ENCODE measurements at places on chromosomes 7 and 10.

DNA sequence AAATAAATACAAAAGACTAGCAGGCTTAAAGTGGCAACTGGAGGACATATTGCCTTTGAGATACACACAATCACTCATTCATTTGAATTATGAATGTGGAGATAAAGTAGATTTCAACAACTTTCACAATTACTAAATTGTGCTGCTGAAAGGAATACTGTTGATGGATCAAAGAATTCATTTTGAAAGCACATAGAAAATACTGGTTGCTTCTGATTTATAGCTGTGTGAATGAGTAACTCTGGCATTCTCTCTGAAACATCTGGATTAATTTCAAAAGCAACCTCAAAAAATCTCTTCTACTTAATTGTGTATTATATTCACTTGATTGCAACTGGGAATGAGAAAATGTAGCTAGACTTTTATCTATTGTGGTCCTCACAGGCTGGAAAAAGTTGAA is 397.6 kb downstream of the THSD7A start:
- DNase-seq, result no peak

GRCh38 chr7:2982831-2983230 is 60.8 kb downstream of the CARD11 start:
- peak; percentile 32 for DNase-seq

DNA sequence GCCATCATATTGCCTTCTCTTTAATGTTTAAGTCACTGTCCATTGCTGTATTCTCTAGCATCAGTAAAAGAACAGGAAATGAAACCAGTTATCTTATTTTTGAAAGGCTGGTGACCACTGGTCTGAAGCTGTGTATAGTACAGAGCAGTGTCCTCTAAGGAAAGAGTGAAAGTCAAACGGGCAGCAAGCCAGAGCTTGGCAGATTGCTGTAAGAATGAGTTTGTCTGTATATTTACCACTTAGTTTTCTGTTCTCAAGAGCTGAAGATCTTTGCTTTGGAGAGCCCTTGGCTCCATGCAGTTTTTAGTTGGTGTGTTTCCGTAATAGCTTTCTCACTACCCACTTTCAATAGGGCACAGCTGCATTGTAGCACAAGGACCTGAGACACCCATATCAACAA is 31.9 kb downstream of the PCBD1 start:
- no peak for DNase-seq

GRCh38 chr7:37052705-37053104 is 328.4 kb upstream of the AOAH start:
- no peak for DNase-seq

DNA sequence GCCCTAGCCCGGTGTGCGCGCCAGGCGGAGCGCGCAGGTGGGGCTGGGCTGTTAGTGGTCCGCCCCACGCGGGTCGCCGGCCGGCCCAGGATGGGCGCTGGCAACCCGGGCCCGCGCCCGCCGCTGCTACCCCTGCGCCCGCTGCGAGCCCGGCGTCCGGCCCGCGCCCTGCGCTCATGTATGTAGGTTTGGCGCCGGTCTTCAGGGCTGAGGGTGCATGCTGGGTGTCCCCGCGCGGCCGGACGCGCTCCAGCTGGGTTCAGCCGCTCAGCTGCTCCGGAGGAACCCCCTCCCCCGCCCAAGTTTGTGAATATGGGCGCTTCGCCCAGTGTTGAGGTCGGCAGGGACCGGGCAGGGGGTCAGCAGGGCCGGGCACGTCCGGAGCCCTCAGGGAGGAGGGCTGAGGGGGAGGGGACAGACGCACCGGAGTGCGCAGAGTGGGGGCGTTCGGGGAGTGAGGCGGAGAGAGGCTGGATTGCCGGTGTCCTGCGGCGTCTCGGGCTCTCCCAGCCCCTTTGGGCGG is 559 bp downstream of the VWC2 start:
- no peak for DNase-seq

DNA sequence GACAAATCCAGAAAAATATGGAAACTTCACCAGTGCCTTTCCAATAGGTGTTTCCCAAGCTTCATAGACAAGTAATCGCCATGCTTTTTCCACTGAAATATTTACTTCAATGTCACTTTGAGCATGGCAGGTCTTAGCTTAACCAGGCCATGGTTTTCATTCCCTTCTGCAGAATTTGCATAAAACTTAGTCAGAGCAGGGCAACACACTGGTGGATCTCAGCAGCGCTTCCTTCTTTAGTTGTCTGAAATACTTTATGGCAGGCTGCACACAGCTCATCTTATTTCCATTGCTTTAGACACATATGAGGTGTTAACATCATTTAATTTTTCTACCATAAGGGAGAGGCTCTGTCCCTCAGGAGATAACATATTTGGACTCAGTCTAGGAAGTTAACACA is 102.9 kb upstream of the AHR start:
- DNase-seq, result no peak

DNA sequence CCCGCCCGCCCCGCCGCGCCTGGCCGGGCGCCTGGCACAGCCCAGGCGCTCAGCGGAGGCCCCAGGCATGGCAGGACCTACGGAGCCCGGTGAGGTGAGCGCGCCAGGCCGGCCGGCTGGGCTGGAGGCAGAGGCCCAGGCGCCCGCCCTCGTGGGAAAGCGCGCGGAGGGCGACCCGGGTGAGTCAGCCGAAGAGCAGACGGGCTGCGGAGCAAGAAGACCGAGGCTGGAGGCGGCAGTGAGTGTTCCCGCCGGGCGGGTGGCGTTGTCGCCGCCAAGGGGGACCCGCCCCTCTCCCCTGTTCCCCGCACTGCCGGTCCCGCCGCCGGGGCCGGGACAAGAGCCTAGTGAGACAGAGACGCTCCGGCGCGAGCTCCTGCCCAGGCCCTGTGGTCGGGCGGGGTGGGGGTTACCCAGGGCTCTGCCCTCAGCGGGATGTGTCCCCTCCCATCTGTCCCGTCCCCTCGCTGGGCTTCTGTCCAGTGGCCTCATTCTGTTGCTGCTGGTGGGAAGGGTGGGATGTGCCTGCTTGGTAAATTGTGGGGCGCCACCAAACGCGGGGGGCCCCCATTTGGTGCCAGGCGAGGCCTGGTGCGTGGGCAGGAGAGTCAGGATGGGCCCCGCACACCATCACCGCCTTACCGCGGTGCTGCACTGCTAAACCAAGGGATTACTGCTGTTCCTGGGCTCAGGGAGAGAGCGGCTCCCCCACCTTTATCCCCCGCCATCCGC is 17.0 kb upstream of the NODAL start:
- no peak for DNase-seq

DNA sequence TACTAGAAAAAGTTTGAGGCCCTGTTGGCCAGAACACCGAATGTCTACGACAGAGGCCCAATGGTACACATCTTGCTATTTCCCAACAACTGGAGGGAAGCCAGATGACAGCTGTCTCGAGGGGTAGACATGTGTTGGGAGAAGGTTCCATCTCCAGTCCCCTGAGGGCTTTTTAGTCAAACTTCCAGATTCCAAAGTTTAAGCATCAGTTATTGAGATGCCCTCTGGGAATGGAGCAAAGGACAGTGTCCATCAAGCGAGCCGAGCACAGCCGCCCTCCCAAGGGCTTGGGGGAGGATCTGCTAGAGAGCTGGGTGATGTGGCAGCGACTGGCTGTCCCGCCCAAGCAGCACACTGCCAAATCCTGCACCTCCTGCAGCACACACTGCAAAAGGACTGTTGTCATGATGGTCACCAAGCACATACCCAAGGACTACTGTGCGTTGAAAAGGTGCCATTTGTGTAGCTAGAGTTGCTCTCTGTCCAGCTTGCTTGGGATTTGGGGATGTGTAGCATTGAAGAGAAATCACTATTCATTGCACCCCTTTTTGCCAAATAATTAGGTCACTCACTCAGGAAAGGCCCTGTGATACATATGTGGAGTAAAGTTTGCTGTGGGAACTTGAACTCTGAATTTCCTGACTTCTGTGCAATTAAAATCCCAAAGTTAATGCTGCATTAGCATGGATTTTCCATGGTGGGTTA is 164.6 kb downstream of the TRIL start:
- no peak for DNase-seq

GRCh38 chr10:98795467-98795866 is 348.7 kb upstream of the HPS1 start:
- no peak for DNase-seq

GRCh38 chr10:3110782-3111620 is 43.7 kb downstream of the PFKP start:
- DNase-seq, result no peak

DNA sequence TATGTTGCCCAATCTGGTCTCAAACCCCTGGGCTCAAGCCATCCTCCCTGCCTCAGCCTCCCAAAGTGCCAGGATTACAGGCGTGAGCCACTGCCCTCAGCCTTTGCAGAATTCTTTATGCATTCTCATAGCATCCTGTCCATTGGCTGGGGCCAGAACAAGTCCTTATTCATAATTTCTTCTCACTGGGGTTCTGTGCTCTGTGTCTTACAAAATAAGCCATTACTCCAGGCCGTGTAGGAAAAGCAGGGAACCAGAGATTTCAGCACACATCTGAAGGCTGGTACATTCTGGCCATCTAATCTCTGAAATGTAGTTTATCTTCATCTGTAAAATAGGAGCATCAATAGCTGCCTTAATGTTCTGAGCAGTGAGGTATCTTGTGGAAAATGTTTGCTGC is 10.3 kb upstream of the OCM start:
- DNase-seq, result no peak

DNA sequence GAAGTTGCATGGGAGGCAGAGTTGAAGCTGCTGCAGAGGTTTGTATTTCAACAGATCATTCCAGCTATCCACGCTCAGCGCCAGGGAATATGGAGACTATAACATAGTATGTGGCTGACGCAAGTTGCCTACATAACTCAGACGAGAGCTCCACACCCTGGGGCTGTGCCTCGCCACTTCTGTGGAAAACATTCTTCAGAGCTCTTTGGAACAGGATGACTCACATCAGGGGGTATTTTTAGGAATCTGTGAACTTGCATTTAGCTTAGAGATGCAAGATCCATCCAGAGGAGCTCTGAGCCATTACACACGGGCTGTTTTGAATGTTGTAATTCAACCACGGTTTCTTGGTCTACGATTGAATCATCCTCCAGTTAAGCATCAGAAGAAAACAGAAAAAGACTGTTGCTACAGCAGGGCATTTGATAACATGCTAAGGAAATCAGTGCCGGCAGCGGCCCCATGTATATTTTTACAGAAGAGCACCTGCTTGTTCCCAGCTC is 481.5 kb upstream of the AKR1E2 start:
- DNase-seq, result no peak

GRCh38 chr7:32020551-32021159 is 49.6 kb downstream of the PDE1C start:
- DNase-seq, result no peak

DNA sequence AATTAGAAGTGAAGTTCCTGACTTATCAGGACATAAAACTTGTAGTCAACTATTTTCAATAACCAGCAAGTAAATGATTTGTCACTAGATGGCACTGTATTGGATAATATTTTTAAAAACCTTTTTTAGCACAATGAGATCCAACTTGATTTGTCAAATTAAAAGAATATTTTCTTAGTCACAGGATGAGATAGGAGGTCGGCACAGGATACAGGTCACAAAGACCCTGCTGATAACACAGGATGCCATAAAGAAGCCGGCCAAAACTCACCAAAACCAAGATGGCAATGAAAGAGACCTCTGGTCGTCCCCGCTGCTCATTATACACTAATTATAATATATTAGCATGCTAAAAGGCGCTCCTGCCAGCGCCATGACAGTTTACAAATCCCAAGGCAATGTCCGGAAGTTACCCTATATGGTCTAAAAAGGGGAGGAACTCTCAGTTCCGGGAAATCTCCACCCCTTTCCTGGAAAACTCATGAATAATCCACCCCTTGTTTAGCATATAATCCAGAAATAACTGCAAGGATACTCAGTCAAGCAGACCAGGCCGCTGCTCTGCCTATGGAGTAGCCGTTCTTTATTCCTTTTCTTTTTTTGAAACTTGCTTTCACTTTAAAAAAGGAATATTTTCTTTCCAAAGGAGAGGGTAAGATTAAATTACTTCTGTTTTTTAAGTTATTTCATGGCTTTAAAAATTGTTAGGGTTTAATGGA is 255.7 kb upstream of the MKLN1 start:
- no peak for DNase-seq

DNA sequence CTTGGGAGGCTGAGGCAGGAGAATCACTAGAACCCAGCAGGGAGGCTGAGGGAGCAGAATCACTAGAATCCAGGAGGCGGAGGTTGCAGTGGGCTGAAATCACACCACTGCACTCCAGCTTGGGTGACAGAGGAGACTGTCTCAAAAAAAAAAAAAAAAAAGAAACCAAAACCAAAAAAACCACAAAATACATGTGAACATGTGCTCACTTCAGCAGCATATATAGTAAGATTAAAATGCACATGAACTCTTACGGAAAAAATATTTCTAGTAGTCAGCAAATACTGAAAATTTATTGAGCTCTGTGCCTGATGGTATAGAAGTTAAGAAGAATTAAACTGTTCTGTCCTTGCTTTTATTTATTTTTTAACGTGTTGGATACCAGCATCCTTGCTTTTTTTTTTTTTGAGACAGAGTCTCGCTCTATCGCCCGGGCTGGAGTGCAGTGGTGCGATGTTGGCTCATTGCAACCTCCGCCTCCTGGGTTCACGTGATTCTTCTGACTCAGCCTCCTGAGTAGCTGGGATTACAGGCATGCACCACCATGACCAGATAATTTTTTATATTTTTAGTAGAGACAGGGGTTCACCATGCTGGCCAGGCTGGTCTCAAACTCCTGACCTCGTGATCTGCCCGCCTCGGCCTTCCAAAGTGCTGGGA is 9.6 kb upstream of the ZNF487 start:
- peak; percentile 13 for DNase-seq

DNA sequence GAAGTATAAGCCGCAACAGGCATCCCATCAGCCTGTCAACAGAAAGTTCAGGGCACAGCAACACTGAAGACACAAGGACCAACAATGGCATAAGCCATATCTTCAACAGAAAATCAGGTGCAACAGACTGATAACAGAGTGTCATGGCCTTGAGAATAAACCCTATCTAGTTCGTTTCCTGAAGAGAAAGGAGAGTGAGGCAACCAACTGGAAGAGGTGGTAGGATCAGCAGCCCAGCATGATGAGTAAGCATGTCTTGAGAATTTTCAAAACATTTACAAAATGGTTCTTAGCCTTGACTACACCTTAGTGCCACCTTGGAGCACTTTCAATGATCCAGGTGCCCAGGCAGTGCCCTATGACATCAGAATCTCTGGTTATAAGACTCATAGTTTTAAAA is 290.2 kb upstream of the SEMA3C start:
- no peak for DNase-seq

GRCh38 chr10:72328045-72328828 is 26.5 kb downstream of the DNAJB12 start:
- DNase-seq, result no peak

DNA sequence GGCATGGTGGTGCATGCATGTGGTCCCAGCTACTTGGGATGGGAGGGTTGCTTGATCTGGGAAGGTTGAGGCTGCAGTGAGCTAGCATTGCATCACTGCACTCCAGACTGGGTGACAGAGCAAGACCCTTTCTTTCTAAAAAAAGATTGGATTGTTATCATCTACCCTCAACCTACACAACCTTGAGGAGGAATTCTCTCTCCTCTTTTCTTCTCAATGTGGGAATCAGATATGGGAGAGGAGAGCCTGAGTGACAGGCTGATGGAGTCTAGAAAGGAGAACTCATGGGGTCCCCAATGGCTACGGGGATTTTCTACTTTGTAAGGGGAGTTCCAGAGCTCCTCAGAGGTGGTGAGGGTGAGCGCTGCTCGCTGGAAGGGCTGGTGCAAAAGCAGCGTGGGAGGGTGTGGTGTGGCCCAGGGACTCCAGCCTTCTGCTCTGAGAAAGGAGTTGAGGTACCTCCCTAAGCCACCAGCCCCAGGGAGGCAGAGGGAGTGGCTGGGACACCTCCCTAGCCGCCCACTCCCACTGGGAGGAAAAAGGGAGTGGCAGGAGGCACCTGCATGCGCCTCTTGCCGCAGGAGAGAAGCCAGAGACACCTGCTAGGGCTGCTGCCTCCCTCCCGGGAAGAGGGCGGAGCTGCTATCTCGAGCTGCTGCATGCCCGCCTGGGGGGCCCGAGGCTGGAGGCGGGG is 48.4 kb downstream of the GATA3 start:
- no peak for DNase-seq
